Naive thymus-derived CD4-positive, alpha-beta T cell (primary cell): ENCODE measurements at places on chromosomes 3 and 15. TPM values are rescaled to one million over a fixed set of nuclear protein-coding genes. Genes with fewer than 3 reads are reported as not detected.

GRCh38 chr3:172251211-172251610 is 197.0 kb downstream of the GHSR start:
- no peak for DNase-seq

GRCh38 chr3:129534428-129535027 is 6.1 kb downstream of the RHO start:
- no peak for DNase-seq

DNA sequence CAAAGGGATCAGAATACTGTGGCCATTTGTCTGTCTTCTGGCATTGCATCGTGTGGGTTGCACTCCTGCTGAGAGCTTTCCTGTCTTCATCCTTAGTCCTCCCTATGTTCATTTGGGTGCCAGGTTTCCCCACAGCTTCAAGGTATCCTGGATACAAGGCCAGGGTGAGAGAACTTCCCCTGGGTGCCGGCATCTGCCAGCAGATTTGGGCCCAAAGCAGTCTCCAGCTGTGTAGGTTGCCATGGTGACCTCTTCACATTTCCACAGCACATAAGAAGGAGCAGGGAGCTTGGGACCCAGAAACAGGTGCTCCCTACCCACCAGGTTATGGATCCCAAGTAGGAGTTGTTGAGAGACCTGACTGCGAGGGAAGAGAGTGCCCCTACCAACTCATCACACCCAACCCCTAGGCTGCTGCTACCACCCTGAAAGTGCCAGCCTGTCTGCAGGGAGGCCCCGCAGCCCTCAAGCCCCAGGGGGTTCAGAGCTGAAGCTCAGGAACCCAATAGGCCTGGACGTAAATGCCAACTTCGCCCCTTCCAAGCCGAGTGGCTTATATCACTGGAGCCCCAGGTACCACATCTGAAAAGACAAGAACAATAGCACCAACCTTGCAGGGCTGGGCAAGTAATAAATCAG is 19.9 kb downstream of the TTC21A start:
- DNase-seq = no peak

DNA sequence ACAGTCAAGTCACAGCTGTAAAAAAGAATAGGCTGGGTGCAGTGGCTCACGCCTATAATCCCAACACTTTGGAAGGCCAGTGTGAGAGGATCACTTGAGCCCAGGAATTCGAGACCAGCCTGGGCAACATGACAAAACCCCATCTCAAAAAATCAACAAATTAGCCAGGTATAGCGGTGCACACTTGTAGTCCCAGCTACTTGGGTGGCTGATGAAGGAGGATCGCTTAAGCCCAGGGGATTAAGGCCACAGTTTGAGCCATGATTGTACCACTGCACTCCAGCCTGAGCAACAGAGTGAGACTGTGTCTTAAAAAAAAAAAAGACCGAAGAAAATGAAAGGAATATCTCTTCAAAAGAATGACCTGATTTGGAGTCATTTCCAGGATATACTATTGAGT is 6.6 kb downstream of the HERC1 start:
- no peak for DNase-seq

MYLK gene
- total RNA-seq = 0.07 and 0.08 TPM in 2 replicates

DNA sequence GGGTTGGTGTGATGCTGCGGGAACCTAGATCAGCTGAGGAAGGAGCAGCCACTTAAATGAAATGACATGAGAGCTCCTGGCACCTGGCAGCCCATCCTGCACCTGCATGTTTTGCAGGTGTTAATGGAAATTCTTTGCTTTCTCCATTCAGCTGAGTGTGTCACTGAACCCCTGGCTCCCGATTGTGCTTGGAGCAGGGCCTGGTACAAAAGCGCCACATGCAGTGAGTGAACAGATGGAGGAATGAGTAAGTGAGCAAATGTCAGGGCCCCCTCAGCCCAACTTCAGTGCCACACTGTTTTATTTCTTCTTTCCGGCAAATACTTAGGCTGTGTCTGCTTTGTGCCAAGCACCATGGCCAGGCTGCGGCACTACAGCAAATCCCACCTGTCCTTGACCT is 132.2 kb downstream of the ASB7 start:
- no peak for DNase-seq

IL17RE gene
- 2.2 TPM for total RNA-seq

GRCh38 chr3:185063431-185063830 is 89.4 kb downstream of the C3orf70 start:
- DNase-seq = no peak

DNA sequence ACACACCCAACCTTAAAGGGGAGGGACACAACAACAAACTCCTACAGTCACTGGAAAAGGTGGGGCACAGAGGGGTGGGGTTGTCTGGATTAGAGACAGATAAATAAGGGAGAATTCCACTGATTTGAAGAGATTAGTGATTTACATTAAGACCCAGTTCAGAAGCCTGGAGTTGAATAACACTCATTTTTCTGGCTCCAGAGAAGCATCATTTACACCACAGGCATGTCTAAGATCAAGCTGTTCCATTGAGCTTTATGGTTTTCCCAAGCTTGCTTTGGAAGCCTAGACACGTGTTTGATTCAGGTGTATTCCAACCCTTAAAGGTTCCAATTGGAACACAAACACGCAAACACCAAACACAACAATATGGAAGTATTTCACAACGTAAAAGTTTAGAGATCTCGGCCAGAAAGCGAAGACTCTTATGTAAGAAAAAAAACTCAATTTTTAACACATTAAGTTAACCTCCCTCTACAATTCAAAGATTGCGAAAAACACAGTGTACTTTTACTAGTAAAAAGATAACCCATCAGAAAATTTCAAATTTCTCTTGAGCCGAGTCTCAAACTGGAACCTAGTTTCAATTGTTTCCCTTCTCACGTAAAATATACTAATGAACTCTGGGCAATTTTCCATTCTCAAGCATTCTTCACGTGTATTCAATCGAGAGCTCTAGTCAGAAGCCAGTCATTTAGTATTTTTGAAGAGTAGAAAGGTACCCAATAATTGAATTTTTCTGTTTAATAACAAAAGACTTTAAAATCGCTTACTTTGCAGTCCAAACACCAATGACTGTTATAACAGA is 2.1 kb downstream of the TRA2B start:
- no peak for DNase-seq

BTD gene
- 21.2 TPM for total RNA-seq

DNA sequence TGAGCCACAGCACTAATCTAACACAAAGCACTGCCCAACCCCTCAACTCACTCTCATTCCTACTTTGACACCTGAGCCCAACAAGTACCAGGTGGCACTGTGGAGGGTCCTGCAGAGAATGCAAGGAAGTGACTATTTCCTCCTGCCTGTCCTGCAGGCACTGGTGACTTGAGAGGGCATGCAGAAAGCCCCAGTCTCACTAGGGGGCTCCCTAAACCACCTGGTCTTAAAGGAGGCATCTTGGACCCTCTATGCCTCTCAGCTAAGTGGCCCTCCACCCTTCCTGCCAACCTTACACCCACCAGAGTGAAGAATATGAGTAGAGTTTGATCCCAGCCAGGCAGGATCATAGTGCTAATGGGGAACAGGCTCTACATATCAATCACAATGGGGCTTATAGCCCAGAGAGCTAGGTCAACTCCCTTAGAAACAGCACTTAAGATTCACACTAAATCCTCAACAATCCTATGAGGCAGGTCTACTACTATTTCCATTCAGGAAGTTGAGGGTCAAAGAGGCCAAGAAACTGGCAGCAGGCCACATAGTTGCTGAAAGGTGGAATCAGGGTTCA is 15.2 kb downstream of the TRAIP start:
- no peak for DNase-seq

DNA sequence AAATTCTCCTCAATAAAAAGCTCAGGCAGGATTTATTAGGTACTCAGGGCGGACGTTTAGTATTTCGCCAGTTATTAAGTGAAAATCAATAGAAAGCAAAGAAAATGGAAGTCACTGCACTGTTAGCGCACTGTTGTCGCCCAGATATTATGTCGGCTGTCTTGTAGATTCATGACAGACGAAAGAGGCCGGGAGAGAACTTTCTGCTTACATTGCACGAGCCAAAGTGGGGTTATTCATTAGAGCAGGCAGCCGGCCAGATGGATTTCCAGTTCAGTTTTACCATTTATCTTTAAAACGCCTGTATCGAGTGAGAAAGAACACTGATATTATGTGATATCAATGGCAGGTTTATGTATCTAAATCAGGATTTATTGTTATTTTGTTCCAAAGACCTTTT is 866.0 kb upstream of the NR2F2 start:
- no peak for DNase-seq

- no peak for DNase-seq
Measured at GRCh38 chr3:157075693-157076420, 84.1 kb downstream of the CCNL1 start.

DNA sequence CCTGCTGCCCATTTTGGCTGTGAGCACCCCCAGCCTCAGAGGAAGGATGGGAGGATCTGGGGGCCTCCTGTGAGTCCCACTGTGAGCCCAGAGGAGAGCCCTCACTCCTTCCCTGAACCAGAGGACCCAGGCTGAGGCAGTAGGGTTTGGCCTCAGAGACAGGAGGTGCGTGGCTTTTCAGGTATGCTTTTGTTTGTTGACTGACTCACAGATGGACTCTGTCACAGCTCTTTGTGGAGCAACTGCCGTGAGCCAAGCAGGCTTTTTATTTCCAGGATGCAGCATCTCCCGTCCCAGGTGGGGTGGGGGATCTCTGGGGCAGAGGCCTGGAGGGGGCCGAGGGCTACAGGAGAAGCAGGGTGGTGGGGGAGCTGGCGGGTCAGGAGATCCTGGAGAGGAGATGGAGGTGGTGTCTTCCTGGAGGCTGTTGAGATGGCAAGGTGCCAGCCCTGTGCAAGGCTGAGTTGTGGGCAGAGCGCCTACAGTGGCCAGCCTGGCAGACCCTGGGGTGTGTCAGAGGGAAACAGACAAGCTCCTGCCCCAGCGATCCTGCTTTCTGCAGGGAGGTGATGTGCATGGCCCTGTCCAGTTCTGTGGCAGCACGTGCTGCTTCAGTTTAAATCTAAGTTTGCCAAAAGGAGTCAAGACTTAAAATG is 24.0 kb downstream of the PLXNA1 start:
- DNase-seq = no peak

DNA sequence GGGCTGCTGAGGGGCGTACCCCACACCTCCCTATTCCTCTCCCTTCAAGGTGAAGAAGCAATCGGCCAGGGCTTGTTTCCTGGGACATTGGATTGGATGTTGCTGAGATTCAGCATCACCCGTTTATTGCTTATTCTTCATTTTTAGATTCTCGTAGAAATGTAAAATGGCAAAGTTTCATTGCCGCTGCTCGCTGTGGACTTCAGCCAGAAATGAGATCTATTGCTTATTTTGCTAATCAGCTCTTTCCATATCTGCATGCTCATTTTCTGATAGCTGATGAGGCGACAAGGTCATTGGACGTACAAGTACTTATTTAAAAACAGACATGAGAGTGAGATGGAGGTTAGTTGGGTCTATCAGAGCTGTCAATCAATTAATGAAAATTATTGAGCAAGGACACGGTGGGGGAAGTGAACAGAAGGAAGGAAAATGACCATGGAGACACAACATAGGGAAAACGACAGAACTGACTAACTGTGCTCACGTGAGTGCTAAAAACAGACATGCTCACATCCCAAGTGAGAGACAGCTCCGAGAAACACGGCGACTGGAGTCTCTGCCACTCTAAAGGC is 471.2 kb downstream of the NR2F2 start:
- DNase-seq = no peak

CCDC174 gene
- total RNA-seq = 46.2 TPM

DNA sequence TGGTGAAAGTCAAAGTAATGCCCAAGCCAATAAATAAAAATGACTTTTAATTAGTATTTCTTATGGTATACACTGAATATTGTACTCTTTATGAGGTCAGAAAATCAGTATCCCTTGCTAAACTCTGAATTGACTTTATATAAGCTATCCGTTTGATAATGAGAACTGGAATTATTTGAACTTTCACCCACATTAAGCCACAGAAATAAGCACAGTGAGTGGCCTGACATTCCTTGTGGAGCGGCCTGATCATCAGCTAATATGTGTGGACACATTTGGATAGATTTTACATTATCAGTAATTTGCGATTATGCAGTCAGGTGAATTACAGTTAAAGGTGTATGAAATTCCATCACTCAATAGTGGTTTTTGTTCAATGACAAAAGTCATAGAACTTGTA is 136.0 kb upstream of the CBLB start:
- no peak for DNase-seq

- DNase-seq = no peak
Measured at GRCh38 chr3:72601983-72602750, 246.1 kb downstream of the SHQ1 start.

CD86 gene
- total RNA-seq = 2.2 and 2.4 TPM in 2 replicates

GTPBP8 gene
- total RNA-seq = 49.1 TPM

DNA sequence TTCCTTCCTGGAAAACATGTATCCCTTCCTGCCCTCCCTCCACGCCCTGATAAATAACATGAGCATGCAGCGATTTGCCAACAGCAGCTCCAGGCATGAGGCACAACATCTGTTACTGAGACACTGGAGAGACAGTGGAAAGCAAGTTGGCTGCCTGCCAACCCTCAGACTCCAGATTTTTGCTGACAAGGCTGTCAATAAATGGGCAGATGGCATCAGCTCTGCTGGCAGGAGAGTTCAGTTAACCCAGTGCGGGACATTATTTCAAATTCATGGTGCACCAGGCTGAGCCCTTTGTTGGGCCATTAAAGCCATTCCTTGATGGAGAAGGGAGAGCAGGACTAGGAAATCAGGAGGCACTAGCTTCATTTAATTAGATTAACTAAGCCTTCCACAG is 293.3 kb downstream of the MEX3B start:
- no peak for DNase-seq

DNA sequence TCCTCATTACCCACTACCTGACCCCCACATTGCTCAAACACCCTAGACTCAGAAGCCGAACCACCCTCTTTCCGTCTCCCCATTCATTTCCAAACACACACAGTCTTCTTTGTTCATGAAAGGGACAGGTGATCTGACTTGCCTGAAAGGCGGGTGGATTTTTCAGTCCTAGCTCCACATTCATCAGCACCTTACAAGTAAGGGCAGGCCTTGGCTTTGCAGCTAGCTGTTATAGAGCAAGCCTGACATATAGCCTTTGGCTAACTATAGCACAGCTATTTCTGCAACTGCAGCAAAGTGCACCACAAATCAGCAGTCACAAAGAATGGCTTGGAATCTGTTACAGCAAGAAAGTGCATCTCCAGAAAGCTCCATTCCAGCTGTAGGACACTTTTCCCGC is 139.8 kb downstream of the XXYLT1 start:
- no peak for DNase-seq

WDR93 gene
- not detected for total RNA-seq

DNA sequence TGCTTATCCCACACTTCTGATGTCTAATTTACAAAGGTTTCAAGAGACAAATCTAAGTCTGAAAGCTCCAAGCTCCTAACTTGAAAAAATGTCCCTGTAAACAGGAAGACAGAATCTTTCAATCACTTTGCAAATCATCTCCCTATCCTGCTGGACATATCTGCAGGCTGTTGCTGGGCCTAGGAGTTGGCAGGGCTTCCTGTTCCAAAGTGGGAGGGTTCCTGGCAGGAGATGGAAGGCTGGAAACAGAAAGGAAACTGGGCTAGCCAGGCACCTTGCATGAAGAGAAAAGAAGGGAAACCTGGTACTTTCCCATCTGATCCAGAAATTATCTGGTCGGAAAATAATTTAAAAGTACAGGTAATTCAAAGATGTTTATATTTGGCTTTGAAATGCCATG is 227.3 kb upstream of the IL12A start:
- no peak for DNase-seq
